Endothelial cell of coronary artery (primary cell): ENCODE measurements at places on chromosomes 2 and 18. TPM values are rescaled to one million over a fixed set of nuclear protein-coding genes. Genes with fewer than 3 reads are reported as not detected.

The USP40 gene
- total RNA-seq: 16.6 and 24.1 TPM in 2 replicates

The TEX44 gene
- not detected in 2 replicates for total RNA-seq

The TAF1B gene
- total RNA-seq: 18.0 and 25.8 TPM in 2 replicates

The ELOA2 gene
- total RNA-seq: not detected in 2 replicates

The SCG2 gene
- 0.38 TPM in 1 of 2 replicates, not detected in the other for total RNA-seq

The ECEL1 gene
- not detected in 2 replicates for total RNA-seq

The MEIS1 gene
- 10.5 and 13.6 TPM in 2 replicates for total RNA-seq

The RAD51AP2 gene
- total RNA-seq: not detected in 2 replicates

The TBR1 gene
- under 0.01 TPM in 2 replicates for total RNA-seq

The DAPL1 gene
- not detected in 2 replicates for total RNA-seq
